ENCODE measurements at places on chromosomes 2 and 18. TPM values are rescaled to one million over a fixed set of nuclear protein-coding genes. Genes with fewer than 3 reads are reported as not detected.
A peak's percentile ranks its signal among the peaks of the same experiment; 100 is the strongest.

The REG1B gene
- 2,308 TPM for total RNA-seq

The GRB14 gene
- 1.1 TPM for total RNA-seq

The TMEM169 gene
- total RNA-seq = not detected

The GPR45 gene
- total RNA-seq = not detected

The CAVIN2 gene
- 49.5 TPM for total RNA-seq

The IL36G gene
- not detected for total RNA-seq

The EN1 gene
- total RNA-seq = not detected

The CCDC141 gene
- 6.1 TPM for total RNA-seq

The IL37 gene
- total RNA-seq = not detected

The OBSL1 gene
- total RNA-seq = 25.0 TPM

The MFSD2B gene
- total RNA-seq = not detected

DNA sequence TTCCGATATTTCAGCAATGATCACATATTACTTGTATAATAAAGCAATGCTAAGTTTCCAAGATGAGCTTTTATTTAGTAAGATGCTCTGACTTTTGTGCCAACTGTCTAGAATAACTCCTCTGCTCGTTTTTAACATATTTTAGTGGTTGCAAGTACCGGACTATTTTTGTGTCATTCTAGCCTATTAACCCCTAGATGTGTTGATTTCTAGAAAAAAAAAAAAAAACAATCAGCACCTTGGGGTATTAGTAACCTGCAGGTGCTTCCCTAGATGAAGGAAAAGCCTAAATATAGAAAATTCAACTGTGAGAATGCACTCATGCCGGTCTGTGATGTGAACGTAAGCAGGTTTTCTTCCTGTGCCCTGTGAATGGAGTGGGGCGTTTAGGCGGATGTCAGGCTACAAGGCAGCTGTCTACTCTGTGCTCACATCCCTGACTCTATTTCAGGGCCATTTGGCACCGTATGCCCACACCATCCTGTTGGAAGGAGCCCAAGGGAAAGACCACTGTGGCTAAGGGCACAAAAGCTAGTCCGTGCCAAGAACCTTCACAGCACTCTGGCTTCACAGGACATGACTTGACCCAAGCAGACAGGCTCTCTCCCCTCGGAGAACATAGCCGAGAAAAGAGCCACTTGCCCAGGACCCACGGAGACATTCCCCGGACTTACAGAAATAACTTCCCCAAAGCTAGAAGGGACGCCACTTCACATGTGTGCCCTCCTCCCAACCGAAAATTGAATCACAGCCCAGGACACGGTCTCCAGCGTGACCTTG, 60.9 kb upstream of the AGAP1 start:
- DNase-seq = no peak

DNA sequence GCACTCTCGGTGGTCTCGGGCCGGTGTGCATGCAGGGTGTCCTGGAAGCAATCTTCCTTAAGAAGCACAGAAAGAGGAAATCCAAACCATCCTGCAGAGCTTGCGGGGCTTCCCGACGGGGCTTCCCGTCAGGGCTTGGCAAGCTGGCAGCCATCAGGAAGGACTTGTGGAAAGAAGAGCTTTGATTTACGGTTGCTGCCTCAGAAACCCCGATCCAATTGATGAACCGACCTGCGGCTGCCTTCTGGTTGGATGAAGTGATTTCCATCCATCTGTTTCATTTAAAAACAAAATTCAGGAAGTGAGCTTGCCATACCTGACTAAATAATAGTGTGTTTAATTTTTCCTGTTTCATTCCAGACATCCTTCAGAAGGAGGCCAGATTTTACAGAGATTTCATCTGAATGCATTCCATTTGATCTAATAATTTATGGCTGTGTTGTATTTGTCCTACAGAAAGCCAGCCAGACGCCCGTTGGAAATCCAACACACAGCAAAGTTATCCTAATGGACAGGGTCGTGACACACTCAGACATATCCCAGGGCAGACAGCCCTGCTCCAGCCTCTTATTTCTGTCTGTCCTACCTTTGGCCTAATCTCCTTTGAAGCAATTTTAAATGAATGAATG, 141.3 kb downstream of the SEPTIN10 start:
- no peak for DNase-seq

GRCh38 chr2:158266111-158266510, 164.4 kb downstream of the UPP2 start:
- DNase-seq = no peak

- DNase-seq = no peak
Observed at GRCh38 chr2:10475811-10476660, 27.9 kb upstream of the ODC1 start.

DNA sequence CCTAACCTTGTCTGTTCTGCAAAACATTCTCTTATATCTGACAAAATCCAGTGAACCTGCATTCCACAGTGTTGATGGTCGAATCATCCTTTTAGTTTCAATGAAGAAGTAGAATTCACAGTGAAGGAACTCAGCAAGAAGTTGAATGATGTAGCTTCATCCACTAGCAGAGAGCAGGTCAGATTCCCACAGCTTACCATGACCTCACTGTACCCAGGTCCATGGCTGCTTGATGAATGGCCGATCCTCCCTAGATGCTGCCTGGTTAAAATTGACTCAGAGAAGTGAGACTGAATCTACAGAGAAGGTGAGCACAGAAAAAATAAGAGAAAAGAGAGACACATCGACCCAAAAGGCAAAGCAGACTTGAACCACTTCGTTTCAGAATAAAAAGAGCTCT, 906.0 kb upstream of the CHAC2 start:
- no peak for DNase-seq

- DNase-seq = no peak
Observed at GRCh38 chr2:196181484-196181883, 10.1 kb upstream of the STK17B start.

DNA sequence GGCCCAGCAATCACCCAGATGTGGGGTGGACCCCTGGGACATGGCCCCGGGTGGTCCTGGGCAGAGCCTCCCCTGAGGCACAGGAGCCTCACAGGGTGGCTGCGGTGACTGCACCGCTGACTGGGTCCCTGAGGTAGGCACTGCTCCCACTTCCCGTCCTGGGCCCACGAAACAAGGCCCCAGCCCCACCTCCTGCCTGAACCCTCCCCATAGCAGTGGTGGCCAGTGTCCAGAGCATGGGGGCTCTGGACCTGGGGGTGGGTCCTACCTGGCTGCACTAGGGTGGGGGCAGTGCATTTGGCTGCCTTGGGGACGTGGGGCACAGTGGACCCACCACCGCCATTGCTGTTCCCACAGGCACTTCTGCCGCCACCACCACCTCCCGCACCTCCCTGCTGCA, 39.4 kb downstream of the TDRD15 start:
- no peak for DNase-seq

GRCh38 chr18:40529478-40529877, 1425.6 kb upstream of the PIK3C3 start:
- DNase-seq = no peak

- no peak for DNase-seq
Observed at GRCh38 chr2:200716386-200716785, 95.3 kb upstream of the BZW1 start.

- DNase-seq = no peak
Observed at GRCh38 chr18:24378598-24378997, 19.0 kb downstream of the OSBPL1A start.

DNA sequence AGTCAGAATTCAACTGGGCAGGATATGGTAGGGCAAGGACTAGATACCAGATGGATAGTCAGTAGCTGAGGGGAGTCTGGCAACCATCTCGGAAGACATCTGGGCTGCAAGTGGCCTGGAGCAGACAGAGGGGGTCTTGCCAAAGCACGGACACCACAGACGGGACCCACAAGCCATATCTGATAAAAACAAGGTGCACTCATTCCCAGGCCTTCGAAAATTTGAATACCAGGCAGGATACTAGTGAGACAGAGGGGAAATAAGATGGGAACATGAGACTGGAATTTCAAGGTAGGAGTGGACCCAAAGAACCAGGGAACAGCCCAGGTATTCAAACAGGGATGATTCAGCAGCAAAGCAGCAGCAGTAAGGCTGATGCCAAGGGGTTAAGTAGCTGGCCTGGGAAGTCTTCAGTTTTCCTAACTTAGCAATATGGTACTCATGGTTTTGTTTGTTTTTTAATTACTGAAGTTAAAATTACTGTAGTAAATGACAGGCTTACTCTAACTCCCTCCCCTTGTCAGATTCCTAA, 144.9 kb upstream of the NCKAP5 start:
- no peak for DNase-seq

DNA sequence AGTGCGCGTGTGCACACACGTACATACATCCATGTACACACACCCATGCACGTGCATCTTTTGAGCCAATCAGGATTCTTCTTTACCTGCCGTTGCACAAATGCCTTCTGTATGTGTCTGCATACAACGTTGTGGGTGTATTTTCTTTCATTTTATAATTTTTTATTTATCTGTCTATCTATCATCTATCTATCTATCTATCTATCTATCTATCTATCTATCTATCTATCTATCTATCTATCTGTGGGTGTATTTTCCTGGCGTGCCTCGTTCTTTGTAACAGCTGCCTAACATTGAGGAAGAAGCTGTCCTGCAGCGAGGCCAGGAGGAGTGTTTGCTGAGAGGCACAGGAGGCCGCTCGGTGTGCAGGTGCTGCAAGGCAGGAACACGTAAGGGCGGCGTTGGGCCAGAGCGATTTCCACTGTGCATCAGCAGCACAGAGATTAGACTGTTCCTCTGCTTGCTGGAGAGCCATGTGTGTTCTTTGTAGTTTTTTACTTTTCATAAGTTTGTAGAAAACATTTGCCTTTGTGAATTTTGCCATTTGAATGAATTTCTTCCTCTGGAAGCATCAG, 84.4 kb downstream of the DGKD start:
- peak; percentile 19 for DNase-seq

Measured in Peyer's patch (tissue), 4 donors.